ENCODE measurements at places on chromosomes 7 and 10. TPM values are rescaled to one million over a fixed set of nuclear protein-coding genes. Genes with fewer than 3 reads are reported as not detected.

The CCL24 gene
- not detected for total RNA-seq

The PITRM1 gene
- total RNA-seq: 45.9 TPM

The PRDX3 gene
- 333 TPM for total RNA-seq

The TACC2 gene
- total RNA-seq: 24.1 TPM

The LIPJ gene
- not detected for total RNA-seq

The AS3MT gene
- total RNA-seq: 9.1 TPM

The ARHGEF35 gene
- total RNA-seq: 17.1 TPM

The GPNMB gene
- total RNA-seq: 32.1 TPM

The ASZ1 gene
- not detected for total RNA-seq

Data from hepatocyte (in vitro differentiated cells).